ENCODE measurements at places on chromosomes 5 and 9. TPM values are rescaled to one million over a fixed set of nuclear protein-coding genes. Genes with fewer than 3 reads are reported as not detected.

Gene SEMA6A
- total RNA-seq = 109 TPM

Gene DRD1
- not detected for total RNA-seq

Gene PCDHGB7
- 4.6 TPM for total RNA-seq

Gene ADAMTS6
- total RNA-seq = 2.0 TPM

Gene PCDHB14
- 1.1 TPM for total RNA-seq

Gene TRIM36
- 27.2 TPM for total RNA-seq

Gene MACROH2A1
- 407 TPM for total RNA-seq

Gene PHF24
- total RNA-seq = not detected

Gene OCLN
- 68.1 TPM for total RNA-seq

DNA sequence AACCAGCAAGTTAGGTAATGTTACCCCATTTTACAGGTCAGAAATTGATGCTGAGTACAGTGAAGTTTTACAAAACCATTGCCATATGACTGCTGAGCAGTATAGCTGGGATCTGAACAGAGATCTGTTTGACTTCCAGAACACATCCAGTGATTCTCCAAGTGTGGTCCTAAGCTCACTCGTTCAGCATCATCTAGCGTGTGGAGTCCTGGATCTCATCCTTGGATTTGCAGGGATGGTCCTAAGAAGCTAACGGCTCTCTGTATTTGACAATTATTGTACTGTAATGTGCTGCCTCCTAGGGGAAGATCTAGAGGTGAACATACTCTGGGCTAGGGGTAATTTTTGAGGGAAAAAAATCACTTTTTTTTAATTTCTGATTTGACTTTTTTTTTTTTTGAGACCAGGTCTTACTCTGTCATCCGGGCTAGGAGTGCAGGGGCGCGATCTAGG, 1.4 kb downstream of the SLC26A2 start:
- no peak for DNase-seq

DNA sequence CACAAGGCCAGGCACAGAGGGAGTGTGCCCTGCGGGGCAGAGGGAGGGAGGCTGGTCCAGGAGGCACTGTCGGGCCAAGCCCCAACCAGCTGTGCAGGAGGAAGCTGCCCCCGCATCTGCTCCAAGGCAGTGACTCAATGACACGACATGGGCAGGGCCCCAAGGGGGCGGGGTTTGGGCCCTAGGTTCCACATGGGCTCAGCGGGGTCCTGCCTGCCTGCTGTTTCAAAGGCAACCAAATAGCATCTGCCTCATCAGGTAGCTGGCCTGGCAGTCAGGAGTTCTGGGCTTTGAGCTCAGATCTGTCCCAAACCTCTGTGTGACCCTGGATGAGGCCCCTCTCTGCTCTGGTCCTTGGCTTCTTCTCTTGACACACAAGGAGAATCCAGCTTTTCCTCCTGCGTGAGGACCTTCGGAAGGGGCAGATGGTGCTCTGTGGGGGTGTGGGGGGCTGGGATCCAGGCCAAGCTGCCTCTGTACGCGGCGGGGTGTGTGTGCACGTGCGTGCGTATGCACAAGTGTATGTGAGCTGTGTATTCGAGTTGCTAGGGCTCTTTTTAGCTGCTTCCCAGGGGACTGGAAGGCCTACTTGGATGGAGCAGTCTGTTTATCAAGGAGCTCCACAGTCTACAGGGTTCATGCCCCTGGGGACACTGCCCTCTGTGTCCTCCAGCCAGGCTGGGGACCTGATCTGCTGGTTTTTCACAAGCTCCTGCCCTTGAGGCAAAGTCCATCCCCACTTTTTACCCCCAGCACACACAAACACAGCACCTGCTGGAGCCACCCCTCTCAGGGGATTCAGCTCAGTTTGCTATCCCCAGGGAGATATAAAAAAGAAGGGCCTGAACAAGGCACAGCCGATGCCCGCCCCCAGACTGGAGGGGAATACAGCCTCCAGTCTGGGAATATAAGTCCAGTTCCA, 138.9 kb downstream of the RGS3 start:
- peak; percentile 70 for DNase-seq

GRCh38 chr5:107364443-107365319, 306.1 kb downstream of the EFNA5 start:
- DNase-seq = no peak

DNA sequence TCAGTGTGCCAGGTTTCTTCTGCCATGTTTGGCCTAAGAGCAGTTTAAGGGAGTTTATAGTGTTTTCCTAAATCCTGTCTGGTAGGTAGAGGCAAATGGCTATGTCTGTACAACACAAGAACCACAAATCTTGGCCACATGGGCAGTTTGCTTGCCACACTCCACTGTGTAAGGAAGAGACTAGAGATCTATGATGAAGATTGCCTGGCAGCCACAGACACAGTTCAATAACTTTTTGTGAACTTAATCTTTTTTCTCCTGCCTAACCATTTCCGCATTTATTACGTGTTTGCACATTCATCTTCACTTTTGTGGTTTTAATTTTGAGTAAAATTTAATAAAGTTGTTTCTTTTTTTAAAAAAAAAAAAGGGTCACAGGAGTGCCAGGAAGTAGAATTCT, 5.8 kb downstream of the MFAP3 start:
- no peak for DNase-seq

- peak; percentile 79 for DNase-seq
Observed at GRCh38 chr9:77981332-77981731, 50.3 kb downstream of the GNAQ start.

GRCh38 chr5:43041669-43042175, 1.6 kb upstream of the ANXA2R start:
- peak; percentile 79 for DNase-seq

- DNase-seq = no peak
Observed at GRCh38 chr5:111121926-111122325, 29.8 kb downstream of the WDR36 start.

DNA sequence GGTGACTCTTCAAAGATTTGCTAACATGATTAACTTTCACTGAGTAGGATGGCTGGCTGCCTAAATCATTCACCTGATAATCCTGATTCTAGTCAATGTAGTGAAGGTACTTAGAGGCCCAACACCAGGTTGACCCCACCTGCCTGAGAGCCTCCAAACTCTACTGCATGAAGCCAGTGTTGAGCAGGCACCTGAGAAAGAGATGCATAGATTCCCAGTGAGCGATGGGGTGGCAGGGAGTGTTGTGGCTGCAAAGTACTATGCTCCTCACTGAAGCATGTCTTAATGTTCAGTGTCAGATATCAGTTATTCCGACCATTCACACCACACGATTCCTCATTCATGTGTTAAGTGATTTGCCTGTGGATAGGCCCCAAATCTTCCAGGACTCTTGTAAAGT, 804.4 kb downstream of the TLE4 start:
- DNase-seq = no peak

DNA sequence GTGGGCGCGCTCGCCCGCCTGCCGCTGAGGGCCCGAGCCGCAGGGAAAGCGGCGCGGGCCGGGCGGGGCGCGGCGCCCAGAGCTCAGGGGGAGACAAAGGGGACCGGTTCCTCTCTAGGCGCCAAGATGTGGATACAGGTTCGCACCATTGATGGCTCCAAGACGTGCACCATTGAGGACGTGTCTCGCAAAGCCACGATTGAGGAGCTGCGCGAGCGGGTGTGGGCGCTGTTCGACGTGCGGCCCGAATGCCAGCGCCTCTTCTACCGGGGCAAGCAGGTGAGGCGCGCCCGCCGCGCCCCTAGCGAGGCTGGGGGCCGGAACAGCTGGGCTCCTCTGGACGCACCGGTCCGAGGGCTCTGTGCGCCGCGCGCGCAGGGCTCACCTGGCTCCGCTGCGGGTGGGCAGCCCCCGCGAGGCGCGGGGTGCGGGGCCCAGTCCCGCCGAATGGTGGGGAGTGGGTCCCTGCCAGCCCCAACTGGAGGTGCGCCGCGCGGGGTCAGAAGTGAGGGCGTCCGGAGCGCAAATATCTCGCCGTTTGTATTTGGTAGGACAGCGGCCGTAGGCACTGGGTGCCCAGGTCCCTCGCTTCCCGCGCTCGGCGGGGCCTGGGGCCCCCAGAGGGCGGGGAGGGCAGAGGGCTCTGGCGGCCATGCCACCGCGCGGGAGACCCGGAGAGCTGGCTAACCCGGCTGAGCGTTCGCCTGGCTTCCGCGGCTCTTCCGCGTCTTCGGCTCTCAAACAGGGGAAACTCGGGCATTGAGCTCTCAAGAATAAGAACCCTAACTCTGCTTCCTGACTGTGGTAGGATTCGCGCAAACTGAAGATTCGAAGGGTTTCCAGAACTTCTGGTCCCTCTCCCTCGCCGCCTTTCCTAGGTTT, 607 bp downstream of the UHRF2 start:
- DNase-seq = peak; percentile 30

GRCh38 chr5:110727025-110727314, 499 bp upstream of the TMEM232 start:
- DNase-seq = no peak

DNA sequence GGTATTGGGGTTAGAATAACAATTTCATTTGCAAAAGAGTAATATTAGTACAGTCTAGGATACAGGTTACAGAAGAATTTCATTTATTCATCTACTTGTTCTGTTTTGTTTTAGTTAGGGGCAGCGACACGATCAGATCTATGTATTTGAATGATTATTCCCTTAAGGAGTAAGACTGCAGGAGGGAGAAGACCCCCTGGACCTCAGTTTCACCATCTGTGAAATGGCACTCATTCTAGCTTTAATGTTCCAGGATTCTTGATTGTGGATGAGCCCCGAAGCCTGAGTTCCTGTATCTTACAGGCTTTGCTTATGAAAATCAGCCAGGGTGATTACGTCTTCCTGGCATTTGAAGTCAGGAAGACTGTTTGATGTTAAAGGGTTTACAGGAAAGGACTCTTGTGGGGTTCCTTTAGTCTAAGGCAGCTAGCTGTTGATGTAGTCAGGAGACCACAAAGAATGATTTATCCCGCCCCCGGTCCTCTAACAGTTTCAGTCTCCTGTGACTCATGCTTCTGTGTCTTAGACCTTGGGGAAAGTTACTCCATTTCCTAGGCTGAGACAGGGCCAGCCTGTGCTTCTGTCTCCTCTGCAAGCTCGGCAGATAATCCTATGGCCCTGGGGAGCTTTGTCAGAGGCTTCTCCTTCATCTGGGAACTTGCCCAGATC, 11.5 kb downstream of the SMIM3 start:
- DNase-seq = no peak

DNA sequence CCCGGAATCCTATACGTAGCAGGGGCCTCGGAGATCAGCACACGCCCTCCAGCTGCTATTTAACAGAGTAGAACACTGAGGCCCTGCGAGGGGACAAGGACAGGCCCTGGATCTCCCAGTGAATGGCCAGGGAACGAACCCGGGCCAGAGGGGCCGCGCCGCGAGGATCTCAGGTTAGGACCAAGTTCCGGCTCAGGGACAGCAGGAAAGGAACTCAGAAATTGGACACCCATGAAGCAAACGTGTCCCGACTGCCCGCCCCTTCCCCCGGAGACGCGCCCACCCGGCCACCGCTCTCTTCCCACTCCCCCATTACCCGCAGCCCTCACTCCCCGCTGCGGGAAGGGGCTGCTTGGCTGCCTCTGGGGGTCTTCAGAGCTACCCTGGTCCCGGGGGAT, 1.0 kb upstream of the FOXE1 start:
- DNase-seq = no peak

DNA sequence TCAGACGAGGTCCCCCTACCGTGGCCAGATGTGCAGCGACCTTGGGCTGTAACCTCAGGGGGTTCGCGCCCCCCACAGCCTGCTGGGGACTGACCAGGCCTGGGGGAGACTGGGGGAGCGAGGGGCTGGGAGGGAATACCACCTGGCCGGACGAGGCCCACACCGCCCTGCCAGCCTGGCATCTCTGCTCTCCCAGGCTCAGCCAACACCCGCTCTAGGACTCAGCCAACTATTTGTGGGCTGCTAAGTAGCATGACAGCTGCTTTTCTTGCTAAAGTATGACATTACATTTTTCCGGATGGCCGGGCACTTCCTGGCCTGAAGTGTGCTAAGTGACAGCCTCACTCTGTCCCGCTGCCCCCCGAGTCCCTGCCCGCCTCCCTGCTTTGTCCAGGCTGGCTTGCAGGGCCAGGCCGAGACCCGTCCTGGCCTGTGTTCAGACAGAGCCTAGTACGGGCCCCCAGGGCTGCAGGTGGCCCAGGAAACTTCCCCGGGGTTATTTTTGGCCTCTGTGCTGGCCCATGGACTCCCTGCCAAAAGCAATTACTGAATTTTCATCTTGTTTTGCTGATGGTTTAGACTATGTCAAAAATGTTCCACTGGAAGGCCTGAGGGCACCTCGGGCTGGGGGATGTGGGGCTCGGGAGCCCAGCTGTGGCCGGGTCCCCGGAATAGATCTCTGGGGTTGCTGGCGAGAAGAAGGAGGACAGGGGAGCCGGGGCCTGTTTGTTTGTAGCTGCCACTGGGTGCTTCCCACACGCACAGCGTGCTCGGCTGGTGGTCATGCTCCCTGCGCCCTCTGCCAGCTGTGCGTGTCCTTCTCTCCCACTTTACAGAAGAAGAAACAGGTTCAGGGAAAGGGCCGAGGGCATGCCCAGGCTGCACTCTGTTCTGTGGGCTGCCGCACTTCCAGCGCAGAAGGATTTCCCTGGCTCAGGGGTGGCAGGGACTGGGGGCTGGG, 13.4 kb upstream of the SLC2A6 start:
- DNase-seq = no peak

DNA sequence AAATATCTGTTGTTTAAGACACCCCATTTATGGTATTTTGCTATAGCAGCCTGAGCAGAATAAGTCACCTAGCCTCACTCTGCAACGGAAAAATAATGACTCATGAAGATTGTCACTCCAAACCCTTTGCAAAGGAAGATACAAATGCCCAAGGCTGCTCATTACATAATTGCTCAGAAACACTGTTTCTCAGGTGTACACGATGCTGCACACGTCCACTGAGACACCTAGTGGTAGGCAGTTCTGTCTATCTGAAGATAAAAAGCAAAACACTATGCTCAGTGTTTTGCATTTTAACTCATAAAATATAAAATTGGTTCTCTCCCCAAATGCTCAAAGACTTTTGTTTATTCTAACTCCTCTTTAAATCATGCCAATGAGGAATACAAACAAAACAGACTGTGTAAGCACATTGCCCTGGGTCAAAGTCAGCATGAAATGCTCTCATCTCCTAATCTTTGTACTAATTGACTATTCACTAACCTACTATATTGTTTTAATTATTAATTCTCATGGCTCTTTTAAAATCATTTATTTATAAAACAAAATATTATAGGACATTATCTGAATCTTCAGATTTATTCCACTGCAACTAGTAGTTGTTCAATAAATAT, 7.7 kb upstream of the TSLP start:
- DNase-seq = no peak
